T-helper 2 cell (primary cell): ENCODE measurements at places on chromosomes 1 and 21.

DNA sequence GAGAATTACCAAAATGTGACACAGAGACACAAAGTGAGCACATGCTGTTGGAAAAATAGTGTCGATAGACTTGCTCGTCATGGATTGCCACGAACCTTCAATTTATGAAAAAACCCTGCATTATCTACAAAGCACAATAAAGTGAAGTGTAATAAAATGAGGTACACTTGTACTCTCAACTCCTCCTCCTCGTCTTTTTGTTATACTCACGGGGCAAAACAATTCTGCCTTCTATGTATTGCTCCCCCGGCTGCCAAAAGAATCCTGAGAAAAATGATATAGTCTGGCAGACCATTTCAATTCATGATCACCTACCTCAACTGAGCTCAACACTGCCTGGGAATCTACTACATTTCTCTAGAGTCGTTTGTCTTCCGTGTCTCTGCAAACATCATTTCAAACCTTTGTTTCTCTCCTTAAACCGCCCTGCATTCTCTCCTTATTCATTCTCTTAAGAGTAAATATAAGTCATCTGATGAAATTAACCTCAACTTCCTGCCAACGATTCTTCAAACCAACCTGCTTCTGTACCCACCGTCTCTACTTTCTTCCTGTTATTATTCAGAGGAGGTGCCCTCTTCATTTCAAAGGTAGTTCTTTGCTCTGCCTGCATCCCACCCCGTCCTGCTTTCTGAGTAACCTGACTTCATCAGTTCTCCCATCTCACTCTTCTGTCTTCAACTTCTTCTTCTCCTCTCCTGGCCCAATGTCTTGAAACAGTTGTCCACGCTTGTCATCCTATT lies 12.9 kb upstream of the IL19 start:
- DNase-seq = peak; percentile 95

- DNase-seq = no peak
These were observed 11.4 kb upstream of the MRPS6 start for GRCh38 chr21:34061983-34062382.

- no peak for DNase-seq
These were observed 41.0 kb upstream of the SCAF4 start for GRCh38 chr21:31772674-31773555.

DNA sequence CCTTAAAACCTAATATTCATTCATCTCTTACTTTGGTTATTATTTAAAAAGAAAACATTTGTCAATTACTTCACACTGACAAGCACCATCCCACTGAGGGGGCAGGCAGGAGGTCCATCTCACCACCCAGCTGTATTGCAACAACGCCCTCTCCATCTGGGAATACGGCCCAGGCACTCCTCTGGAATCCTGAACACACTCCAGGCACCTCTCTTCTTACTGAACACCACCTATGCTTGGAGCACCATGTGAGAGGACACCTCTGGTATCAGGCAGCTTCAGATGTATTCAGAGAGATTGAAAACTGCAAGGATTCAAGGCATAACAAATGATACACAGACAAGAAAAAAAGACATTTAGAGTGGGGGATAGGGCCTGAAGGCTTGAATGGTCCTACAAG lies 147.1 kb downstream of the CACNA1E start:
- no peak for DNase-seq
